Spleen (tissue), 13 donors: ENCODE measurements at places on chromosomes 13 and 19. TPM values are rescaled to one million over a fixed set of nuclear protein-coding genes. Genes with fewer than 3 reads are reported as not detected.
A peak's percentile ranks its signal among the peaks of the same experiment; 100 is the strongest.

KLK14 gene
- total RNA-seq = not detected

DNA sequence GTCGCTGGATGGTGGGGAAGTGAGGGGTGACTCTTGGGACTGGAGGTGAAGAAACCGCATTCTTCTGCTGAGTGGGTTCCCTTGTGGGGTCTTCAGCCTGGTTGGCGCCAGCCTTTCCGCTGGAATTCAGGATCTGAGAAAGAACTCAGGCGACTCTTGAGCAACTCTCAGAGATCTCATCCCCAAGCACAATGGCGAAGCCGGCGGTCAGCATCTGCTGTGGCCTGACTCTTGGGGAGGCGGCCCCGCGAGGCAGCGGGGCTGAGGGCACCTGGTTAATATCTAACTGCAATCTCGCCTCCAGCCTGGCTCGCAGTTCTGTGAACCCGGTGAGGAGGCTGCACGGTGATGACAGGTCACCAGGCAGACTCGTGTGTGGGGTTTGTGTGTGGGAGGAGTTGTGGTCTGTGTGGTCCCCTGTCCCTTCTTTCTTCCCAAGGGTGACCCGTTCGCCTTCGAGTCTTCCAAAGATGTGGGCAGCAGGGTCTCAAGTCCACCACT lies 883 bp downstream of the ZNF441 start:
- peak; percentile 85 for DNase-seq

CYP2A6 gene
- not detected for total RNA-seq

GRCh38 chr19:51546650-51547396 lies 15.4 kb upstream of the SIGLEC6 start:
- no peak for DNase-seq

DNA sequence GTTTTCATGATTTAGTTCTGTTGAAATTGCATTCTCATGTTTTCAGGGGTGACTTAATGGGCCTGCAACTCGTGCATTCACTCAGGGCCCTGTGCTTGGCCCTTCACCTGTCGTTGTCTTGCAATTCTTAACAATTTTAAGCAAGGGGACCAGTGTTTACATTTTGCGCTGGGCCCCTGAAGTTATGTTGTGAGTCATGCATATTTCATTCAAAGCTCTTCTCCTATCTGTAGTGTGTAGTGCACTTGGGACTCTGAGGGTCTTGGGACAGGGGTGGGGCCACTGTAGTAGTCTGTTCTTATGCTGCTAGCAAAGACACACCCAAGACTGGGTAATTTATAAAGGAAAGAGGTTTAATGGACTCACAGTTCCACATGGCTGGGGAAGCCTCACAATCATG lies 211.2 kb upstream of the RXFP2 start:
- DNase-seq = no peak
